Inflammatory macrophage (primary cell): ENCODE measurements at places on chromosomes 2 and 18.

DNA sequence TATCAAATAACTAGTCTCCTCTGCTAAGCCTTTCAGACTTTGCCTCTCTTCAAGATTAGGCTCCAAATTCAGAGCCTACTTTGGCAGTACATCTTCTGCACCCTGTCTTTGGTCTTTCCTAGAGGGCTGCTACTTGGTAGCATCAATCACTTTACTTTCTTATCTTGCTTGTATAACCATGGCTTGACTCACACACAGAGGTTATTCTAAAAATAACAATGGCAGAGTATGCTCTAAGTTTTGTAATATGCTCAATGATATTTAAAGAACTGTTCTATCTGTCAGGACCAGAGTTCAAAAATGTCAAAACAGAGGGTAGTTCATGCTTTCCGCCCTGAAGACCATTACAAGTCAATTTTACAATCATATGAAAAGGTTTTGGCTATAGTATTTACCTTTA lies 27.7 kb downstream of the THOC1 start:
- DNase-seq, result no peak

- no peak for DNase-seq
Observed at GRCh38 chr2:242034138-242034537, 164.6 kb downstream of the RTP5 start.

DNA sequence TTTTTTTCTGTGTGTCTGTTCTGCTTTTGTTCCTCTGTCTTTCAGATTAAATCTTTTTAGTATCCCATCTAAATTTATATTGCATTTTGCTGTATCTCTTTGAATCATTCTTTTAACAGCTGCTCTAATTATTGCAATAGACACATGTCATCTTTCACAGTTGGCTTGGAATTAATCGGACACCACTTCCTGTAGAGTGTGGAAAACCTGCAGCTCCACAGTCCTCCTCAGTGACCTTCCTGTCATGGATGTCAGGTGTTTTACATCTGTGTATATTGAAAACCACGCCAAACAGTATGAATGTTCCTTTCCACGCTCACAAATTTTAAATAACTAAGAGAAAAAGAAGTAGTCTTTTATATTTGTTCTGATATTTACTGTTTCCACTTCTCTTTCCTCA lies 135.3 kb downstream of the PXDN start:
- DNase-seq, result no peak

GRCh38 chr2:240840435-240841060 lies 20.5 kb upstream of the KIF1A start:
- DNase-seq, result peak; percentile 57

- no peak for DNase-seq
Observed at GRCh38 chr18:12782521-12782920, 79.7 kb downstream of the PSMG2 start.

GRCh38 chr2:232235716-232236115 lies 142.8 kb upstream of the ALPP start:
- no peak for DNase-seq

GRCh38 chr2:231197706-231198290 lies 633 bp upstream of the ARMC9 start:
- no peak for DNase-seq

DNA sequence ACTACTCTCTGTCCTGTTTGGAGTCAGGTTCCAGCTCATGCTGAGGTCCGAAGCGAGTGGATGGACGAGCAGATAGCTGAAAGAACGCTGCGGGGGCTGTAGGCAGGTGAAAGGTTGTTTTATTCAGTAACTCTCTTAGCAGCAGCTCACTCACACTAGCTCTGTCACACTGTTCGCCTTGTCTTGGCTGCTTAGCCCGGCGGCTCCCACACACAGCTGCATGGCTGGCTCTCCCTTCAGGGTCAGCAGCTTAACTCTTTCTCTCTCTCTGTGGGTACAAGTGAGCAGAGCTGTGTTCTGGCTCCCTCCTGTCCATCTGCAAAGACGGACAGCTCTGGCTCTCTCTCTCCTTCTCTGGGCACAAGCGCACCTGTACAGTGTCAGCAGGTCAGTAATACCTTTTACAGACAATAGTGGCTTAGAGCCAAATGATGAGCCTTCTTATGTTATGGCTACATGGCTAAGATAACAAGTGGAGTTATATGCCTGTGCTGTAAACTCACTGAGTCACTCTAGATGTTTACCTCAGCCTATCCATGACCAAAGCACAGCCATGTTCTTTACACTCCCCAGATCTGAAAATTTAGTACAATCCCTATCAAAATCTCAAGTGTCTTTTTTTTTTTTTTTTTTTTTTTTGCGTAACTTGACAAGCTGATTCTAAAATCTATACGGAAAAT lies 149.3 kb downstream of the GALNT1 start:
- DNase-seq, result no peak

DNA sequence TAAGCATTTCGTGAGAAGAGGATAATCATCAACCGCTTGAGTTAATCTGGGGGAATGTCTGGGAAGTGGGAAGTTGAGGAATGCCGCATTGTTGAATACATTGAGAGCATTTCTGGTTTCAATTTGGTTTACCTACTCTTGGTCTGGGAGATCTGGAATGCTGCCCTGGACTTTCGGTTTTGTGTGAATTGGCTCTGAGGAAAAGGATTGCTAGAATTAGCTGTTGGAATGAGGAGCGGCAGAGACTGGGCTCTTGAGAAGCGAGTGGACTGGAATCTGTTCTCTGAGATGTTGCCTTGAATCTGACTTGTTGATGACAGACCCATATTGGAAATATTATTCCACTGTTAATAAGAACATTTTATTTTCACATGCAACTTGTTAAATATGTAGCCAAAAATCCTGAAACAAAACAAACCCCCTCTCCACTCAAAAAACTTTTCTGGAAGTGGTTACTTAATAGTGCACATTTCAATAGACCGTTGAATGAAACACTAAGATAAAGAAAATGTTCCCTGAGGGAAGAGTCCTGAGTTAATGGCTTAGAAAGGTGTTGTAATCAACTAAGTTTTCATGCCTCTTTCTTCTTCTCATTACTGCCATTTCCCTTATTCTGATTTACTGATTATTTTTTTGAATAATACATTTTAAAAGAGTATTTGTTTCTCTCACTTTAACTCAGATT lies 50.8 kb downstream of the PTPRM start:
- no peak for DNase-seq

- peak; percentile 88 for DNase-seq
Observed at GRCh38 chr2:60550178-60550983, 3.1 kb downstream of the BCL11A start.

DNA sequence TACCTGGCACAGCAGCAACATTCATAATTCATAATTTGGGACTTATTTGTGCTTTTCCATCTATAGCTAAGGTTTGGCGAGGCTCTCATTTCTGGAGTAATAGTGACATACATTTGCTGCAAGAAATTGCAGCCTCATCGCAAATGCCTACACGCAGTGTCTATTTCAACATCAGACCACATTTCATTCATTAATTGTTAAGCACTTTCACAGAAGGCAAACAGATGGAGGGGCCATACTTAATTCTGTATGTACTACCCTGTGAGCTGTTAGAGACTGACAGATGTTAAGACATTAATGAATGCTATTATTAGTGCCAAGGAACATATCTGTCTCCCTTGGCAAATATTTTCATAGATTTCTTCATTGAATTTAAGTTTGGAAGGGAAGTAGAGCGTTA lies 125.7 kb downstream of the UXS1 start:
- DNase-seq, result no peak

- no peak for DNase-seq
Observed at GRCh38 chr2:240300261-240300821, 135.1 kb upstream of the GPC1 start.

GRCh38 chr18:79353267-79353666 lies 42.5 kb upstream of the NFATC1 start:
- no peak for DNase-seq

DNA sequence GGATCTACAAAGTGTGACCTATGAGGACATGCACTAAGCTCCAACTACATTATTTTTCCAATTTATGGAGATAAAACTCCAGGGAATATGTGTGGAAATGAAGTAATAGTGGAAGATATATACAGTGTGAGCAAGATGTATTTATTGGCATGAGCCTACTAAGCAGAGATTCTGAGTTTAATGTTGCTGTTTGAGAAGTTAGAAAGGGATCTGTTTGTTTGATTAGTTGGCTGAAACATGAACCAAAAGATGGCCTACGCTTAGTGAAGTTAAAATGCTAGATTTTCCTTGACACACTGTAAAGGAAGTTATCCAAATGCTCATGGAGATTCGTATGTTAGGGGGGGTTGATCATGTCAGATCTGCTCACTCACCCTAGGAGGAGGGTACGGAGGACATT lies 621.7 kb downstream of the TMEM182 start:
- no peak for DNase-seq

- no peak for DNase-seq
Observed at GRCh38 chr2:191187105-191187829, 36.5 kb upstream of the STAT4 start.

DNA sequence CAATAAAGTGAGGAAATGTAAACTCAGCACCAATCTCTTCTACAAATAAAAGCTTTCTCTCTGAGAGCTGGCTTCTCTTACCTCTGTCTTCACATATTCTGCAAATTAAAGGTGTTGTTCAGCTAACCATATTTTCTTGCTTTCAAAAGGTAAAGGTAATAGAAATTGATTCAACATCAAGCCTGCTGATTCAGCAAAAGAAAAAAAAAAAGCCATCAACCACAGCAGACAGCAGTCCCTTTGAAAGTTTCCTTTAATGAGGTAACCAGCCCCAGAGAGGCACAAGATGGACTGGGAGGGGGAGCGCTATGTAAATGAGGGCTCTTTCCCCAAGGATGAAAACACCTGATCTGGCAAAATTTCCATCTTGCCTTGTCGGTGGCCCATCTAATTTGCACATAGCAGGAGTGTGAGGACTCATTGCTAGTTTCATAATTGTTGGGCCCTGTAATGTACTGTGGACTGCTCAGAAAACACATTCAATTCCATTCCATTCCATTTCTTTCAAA lies 154.9 kb upstream of the SOX11 start:
- no peak for DNase-seq

GRCh38 chr2:190986221-190986953 lies 27.6 kb downstream of the STAT1 start:
- DNase-seq, result no peak

GRCh38 chr2:55232863-55233657 lies 572 bp downstream of the RPS27A start:
- DNase-seq, result no peak

GRCh38 chr2:108363024-108363907 lies 14.5 kb upstream of the SULT1C4 start:
- DNase-seq, result peak; percentile 14

- DNase-seq, result no peak
Observed at GRCh38 chr2:66813525-66813924, 378.6 kb downstream of the MEIS1 start.

- DNase-seq, result no peak
Observed at GRCh38 chr2:120396013-120396860, 50.3 kb downstream of the INHBB start.

- peak; percentile 97 for DNase-seq
Observed at GRCh38 chr2:38619458-38620164, 16.9 kb upstream of the HNRNPLL start.

GRCh38 chr18:44896846-44897245 lies 216.2 kb downstream of the SETBP1 start:
- no peak for DNase-seq

GRCh38 chr2:230891509-230891908 lies 26.8 kb downstream of the ITM2C start:
- no peak for DNase-seq

DNA sequence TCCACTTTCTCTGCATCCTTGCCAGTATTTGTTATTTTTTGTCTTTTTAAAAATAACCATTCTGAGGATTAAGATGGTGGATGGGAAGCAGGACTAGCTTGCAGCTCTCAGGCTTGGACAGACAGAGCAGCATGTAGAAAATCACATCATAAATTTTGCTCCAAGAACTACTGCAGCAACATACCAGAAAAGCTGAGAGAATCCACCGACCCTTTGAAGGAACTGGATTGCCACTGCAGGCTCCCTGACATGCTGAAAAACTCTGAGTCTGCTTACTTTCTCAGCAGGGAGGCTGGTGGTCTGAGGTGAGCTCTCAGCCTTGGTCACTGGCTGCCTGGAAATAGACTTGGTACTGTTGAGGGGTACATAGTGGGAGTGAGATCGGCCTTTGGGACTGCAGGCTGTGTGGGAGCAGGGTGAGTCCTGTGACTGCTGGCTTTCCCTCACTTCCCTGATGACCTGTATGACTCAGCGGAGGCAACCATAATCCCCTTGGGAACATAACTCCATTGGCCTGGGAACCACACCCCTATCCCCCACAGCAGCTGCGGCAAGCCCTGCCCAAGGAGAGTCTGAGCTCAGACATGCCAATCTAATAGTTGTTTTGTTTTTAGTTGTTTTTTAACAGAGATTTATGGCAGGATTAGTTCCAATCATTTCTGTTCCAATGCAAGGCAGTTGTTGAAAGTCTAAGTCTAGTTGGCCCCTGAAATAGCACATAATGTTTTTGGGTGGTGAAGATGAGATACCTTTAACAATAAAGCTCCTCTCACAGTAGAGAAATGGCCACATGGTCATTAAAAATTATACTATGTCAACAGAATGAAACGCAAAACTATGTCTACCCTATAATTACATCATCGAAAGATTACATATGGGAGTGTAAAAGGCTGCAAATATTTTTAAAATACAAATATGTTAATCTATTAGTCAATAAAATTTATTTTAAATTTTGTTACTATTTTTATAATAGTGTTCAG lies 414.2 kb upstream of the CHAC2 start:
- DNase-seq, result no peak

DNA sequence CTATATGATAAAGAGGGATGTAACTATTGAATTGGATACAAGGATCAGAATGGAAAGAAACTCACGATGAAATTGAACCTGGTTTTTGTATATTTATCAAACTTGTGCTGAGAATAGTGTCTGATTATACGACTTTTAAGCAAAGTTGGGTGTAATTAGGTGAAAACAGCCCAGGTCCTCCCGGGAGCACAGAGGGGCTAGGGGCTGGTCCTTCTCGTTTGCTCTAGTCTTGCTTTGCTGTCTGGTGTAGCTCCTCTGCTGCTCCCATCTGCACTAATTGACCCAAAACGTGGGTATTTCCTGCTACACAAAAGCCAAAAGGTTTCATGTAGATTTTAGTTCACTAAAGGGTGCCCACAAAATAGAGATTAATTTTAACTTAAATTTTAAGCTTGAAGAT lies 58.7 kb downstream of the HK2 start:
- no peak for DNase-seq

GRCh38 chr2:23844905-23845304 lies 82.0 kb downstream of the ATAD2B start:
- no peak for DNase-seq

GRCh38 chr18:60966876-60967275 lies 366.4 kb upstream of the CDH20 start:
- DNase-seq, result no peak

- peak; percentile 85 for DNase-seq
Observed at GRCh38 chr2:28423856-28424605, 31.4 kb downstream of the FOSL2 start.

- DNase-seq, result no peak
Observed at GRCh38 chr2:236016496-236016895, 151.7 kb downstream of the GBX2 start.

- DNase-seq, result no peak
Observed at GRCh38 chr2:194203898-194204297, 1453.1 kb upstream of the SLC39A10 start.

DNA sequence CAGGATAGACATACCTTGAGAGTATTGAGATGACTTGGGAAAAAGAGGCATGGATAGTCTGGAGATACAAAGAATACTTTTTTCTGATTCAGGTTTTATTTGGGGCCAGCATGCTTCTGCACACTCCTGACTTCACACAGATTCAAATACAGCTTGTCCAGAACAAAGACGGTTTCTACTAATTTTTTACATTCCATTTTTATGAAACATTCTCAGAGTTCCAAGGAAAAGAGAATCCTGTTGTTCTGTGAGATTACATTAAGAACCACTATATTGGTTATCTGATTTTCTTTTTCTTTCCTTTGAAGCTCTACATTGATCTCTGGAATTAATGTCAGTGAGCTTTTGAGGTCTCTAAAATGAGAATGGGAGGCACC lies 41.0 kb downstream of the PTPRM start:
- no peak for DNase-seq
